Activated CD8-positive, alpha-beta T cell treated with anti-CD3 and anti-CD28 coated beads for 36 hours (primary cell): ENCODE measurements at places on chromosomes 4 and X.
A peak's percentile ranks its signal among the peaks of the same experiment; 100 is the strongest.

- DNase-seq, result no peak
These were observed 902.5 kb downstream of the FAM133A start for GRCh38 chrX:94576367-94577004.

GRCh38 chr4:154984148-154984547 is 203.1 kb downstream of the RBM46 start:
- DNase-seq, result no peak

DNA sequence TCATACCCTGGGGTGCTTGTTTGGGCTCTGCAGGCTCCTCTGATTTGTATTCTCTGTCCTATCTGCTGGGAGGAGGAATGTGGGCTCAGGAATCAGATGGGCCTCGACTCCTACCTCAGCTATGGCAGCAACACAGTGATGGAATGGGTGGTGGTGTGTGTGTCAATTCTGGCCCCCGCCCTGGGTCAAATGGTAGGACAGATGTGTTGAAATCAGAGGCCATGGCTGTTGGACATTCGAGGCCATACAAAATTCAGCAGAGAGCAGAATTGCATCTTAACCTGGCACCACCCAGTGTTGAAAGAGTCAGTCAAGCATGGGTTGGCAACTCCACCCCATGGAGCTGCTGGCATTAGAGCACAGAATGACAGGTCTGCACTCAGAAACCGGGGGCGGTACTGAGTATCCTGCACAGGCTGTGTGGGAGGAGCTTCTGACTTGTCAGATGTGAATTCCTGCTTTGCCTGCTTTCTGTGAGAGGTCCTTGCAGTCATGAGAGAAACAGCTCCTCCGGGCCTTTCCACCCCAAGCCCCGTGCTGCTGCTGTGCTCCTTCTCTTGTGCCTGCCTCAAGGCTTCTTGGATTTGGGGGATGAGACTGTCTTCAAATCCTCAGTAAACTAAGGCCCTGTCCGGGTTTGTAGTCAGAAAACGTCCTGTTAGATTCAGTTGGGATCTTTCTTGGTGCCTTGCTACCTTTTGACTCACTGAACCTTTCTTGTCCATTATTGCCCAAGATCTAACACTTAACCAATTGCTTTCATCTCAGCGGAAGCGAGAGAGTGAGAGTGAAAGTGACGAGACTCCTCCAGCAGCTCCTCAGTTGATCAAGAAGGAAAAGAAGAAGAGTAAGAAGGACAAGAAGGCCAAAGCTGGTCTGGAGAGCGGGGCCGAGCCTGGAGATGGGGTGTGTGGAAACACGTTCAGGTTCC is 13.0 kb downstream of the DKC1 start:
- DNase-seq, result peak; percentile 57

GRCh38 chrX:148695255-148695654 is 194.8 kb downstream of the AFF2 start:
- DNase-seq, result no peak

DNA sequence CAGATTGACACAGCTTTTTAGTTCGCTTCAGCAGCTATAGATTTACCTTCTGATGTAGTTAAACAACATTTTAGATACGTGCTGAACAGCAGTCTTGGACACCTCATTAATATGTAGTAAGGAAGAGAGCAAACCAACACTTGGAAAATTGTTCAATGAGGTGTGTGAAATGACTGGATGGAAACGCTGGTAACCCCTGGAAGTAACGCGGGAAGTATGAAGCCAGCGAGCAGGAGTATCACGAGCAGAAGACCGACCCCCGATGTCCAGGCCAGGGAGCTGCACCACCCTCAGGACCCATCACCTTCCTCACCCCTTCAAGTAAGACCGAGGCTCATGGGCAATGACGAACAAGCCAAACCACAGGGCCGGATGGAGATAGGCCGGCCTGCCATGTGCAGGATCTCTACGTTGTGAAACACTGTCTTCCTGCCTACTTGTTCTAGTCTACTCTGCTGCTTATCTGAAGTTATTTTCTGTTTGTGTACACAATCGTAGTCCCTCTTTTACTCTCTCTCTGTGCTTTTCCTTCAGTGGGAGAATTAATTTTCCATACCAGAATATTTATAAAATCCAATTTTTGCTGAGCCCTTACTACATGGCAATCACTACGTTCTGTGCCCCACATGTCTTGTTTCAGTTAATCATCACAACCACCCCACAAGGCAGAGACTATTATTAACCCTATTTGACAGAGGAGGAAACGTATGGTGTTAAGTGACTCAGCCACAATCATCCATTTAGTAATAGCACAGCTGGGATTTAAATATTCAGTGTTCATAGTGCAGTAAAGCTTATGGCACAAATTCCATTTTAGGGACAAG is 221.7 kb downstream of the APBB2 start:
- peak; percentile 22 for DNase-seq
